Trophoblast cell (in vitro differentiated cells and primary cell): ENCODE measurements at places on chromosomes 16 and 17.
A peak's percentile ranks its signal among the peaks of the same experiment; 100 is the strongest.

GRCh38 chr16:83992624-83993023, 24.6 kb downstream of the NECAB2 start:
- no peak overlapping the region for H3K27ac ChIP-seq
- H3K4me3 ChIP-seq = no peak overlapping the region
- no peaks in the 10 kb centered on the region for H3K27me3 ChIP-seq
- no peaks in the 10 kb centered on the region for H3K4me1 ChIP-seq
- no peaks in the 10 kb centered on the region for H3K36me3 ChIP-seq

DNA sequence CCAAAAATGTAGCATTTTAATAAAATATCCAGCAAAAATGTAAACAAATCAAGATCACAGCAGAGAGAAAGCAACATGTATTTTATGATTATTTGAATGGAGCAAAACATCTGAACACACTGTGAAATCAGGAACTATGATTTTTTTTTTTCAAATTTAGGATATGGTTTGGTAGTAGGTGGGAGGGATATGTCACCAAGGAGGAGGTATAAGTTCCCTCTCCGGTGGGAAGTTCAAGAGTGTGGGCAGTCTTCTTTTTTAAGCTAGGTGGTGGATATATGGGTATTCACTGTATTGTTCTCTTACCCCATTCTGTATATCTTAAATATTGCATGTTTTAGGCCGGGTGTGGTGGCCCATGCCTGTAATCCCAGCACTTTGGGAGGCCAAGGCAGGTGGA, 10.2 kb downstream of the CDR2 start:
- no peak overlapping the region for H3K4me3 ChIP-seq
- no peak for DNase-seq
- peaks cover 12% of the 10 kb centered on the region for H3K36me3 ChIP-seq
- H3K4me1 ChIP-seq = peaks cover 9% of the 10 kb centered on the region

GRCh38 chr16:17548825-17549224, 78.1 kb upstream of the XYLT1 start:
- DNase-seq = no peak
- no peaks in the 10 kb centered on the region for H3K4me1 ChIP-seq
- no peak overlapping the region for H3K27ac ChIP-seq
- H3K36me3 ChIP-seq = no peaks in the 10 kb centered on the region
- H3K27me3 ChIP-seq = no peaks in the 10 kb centered on the region
- H3K4me3 ChIP-seq = no peak overlapping the region

DNA sequence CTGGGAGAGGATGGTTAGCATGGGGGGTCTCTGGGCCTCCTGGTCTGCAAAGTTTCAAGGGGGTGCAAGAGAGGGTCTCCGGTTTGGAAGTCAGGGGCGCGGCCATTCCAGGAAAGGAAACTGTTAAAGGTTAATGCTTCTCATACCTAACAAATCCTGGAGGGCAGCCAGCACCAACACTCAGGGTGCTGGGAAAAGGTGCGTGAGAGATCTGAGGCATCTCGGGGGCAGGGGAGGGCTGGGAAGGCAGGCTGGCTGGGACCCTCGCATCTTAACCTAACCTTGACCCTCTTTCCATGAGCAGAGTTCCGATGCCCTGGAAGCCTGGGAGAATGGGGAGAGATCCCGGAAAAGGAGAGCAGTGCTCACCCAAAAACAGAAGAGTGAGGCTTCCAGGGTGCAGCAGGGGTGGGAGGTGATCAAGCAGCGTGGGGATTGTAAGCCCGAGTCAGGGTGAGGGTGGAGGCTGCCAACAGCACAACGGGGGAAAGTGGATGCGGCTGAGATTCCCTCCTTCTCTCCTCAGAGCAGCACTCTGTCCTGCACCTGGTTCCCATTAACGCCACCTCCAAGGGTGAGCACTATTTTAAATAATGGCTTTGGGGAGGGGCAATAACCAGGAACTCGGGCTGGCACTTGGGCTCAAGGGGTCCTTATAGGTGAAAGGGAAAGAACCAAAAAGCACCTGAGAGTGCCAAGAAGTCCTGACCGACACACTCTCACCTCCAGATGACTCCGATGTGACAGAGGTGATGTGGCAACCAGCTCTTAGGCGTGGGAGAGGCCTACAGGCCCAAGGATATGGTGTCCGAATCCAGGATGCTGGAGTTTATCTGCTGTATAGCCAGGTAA, 996 bp downstream of the TNFSF13 start:
- H3K36me3 ChIP-seq = peaks cover 10% of the 10 kb centered on the region
- H3K27ac ChIP-seq = no peak overlapping the region
- no peak for DNase-seq

DNA sequence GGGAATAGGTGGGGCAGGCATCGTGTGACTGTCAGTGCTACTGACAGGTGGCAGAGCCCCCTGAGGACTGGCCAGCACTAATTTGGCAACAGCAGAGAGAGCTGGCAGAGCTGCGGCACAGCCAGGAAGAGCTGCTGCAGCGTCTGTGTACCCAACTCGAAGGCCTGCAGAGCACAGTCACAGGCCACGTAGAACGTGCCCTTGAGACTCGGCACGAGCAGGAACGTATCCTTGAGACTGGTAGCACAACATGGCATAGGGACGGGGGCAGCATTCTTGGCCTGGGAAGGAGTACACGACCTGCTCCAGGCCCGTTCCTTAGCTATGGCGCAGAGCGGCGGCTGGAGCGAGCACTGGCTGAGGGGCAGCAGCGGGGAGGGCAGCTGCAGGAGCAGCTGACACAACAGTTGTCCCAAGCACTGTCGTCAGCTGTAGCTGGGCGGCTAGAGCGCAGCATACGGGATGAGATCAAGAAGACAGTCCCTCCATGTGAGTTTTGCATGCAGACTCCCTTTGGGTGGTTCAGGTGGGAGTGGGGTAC, 3.0 kb upstream of the NRN1L start:
- no peak overlapping the region for H3K27ac ChIP-seq
- H3K4me1 ChIP-seq = peaks cover 25% of the 10 kb centered on the region
- DNase-seq = no peak
- no peaks in the 10 kb centered on the region for H3K27me3 ChIP-seq
- H3K36me3 ChIP-seq = peaks cover 78% of the 10 kb centered on the region
- no peak overlapping the region for H3K4me3 ChIP-seq

- H3K36me3 ChIP-seq = no peaks in the 10 kb centered on the region
- peaks cover 9% of the 10 kb centered on the region for H3K4me1 ChIP-seq
- DNase-seq = no peak
- H3K4me3 ChIP-seq = no peak overlapping the region
Observed at GRCh38 chr17:4642286-4642685, 808 bp upstream of the ALOX15 start.

- no peak overlapping the region for H3K4me3 ChIP-seq
- no peaks in the 10 kb centered on the region for H3K27me3 ChIP-seq
- peaks cover 21% of the 10 kb centered on the region for H3K36me3 ChIP-seq
- H3K27ac ChIP-seq = peak overlapping the region; percentile 35
Observed at GRCh38 chr17:59357219-59357697, 25.8 kb downstream of the YPEL2 start.
